ENCODE measurements at places on chromosomes 12 and 14.

GRCh38 chr14:53567236-53567780 lies 389.3 kb downstream of the BMP4 start:
- no peak for DNase-seq

DNA sequence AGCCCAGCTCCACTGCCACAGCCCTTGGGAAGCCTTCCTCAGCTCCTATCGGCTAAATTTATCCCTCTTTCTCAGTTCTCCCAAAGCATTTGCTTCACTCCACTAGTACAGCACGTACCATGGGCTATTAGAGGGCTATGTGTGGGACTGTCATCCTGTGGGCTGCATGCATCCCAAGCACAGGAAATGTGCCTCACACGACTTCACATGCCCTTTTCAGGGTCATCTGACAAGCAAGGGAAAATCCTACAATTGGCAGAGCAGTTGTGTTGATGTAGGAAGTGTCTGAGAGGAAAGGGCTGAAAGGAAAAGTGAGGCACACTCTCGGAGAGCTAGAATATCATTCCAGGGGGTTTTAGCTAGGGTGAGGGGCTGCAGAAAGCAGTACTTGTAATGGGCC lies 47.6 kb downstream of the NINJ2 start:
- no peak for DNase-seq

DNA sequence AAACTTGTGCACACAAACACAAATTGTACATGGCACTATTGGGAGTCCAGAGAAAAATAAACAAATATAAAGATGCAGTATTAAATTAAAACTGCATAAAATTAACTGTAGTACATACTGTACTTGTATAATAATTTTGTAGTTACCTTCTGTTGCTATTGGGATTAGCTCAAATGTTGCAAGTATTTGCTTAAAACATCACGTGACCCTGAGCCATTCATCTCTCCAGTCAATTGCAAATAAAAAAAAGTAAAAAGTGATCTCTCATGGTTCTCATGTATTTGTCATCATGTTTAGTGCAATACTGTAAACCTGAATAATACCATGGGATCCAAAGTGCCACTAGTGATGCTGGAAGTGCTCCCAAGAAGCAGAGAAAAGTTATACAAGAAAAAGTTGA lies 88.1 kb upstream of the NAV3 start:
- DNase-seq, result no peak

- DNase-seq, result peak; percentile 13
These were observed 809 bp downstream of the PRKD1 start for GRCh38 chr14:29926701-29927375.

GRCh38 chr12:72509891-72510290 lies 237.7 kb downstream of the TRHDE start:
- DNase-seq, result no peak

GRCh38 chr14:23577004-23577681 lies 1.4 kb downstream of the JPH4 start:
- DNase-seq, result no peak

GRCh38 chr12:59768031-59768430 lies 172.2 kb downstream of the SLC16A7 start:
- no peak for DNase-seq
